ENCODE measurements at places on chromosomes 16 and 17.

DNA sequence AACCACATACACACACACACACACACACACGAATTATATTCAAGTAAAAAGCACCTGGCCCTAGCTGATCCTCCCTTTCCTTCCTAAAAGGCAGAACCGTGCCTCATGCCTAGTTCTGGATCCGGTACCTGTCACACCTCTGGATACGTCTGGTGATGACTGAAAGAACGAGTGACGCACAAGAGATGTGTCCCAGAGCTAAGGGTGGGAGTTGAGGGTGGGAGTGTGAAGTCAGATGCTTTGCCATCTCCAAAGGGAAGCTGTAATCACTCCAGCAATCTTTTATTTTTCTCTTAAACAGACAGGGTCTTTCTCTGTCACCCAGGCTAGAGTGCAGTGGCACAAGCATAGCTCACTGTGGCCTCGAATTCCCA, 26.5 kb upstream of the GSG1L start:
- no peak for DNase-seq

DNA sequence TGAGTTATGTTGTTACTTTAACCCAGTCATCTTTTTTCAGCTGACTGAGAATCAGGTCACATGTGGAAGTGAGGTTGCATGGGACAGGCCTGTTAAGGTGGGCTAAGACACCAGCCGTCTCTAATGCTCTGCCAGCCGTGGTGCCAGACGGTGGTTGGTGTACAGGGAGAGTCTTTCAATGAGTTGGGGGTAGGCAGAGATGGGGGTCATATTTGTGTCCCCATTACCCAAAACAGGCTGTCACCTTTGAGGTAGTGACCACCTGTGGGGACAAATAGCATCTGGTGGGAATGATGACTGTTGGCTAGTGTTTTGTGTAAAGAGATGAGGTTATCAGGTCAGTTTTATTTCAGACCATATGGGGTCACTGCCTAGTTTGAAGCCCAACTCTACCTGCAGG, 1.8 kb downstream of the RPL38 start:
- no peak for DNase-seq

- no peak for DNase-seq
Observed at GRCh38 chr16:85637808-85638647, 24.9 kb downstream of the GSE1 start.

- DNase-seq = no peak
Observed at GRCh38 chr17:59381716-59382570, 50.5 kb downstream of the YPEL2 start.

GRCh38 chr17:39115135-39115534, 36.3 kb downstream of the PLXDC1 start:
- no peak for DNase-seq

DNA sequence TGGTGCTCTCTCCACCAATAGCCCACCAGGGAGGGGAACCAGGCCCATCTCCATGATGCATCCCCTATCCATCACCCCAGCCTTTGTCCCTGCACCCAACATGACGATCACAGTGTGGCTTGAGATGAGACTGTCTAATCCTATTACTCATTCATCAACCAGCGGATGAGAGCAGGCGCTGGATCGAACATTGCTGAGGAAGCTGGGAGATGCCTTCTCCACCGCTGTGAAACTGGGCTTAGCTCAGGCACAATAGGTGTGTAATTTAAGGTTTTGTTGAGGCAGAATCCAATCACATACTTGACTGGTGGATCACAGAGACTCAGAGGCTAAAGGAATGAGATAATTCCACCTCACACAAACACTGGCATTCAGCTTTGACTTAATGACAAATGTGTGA, 64.6 kb upstream of the IRX3 start:
- DNase-seq = no peak

GRCh38 chr16:27776556-27777225, 226.7 kb downstream of the KATNIP start:
- DNase-seq = no peak

- no peak for DNase-seq
Observed at GRCh38 chr16:31367853-31368252, 12.9 kb downstream of the ITGAX start.

DNA sequence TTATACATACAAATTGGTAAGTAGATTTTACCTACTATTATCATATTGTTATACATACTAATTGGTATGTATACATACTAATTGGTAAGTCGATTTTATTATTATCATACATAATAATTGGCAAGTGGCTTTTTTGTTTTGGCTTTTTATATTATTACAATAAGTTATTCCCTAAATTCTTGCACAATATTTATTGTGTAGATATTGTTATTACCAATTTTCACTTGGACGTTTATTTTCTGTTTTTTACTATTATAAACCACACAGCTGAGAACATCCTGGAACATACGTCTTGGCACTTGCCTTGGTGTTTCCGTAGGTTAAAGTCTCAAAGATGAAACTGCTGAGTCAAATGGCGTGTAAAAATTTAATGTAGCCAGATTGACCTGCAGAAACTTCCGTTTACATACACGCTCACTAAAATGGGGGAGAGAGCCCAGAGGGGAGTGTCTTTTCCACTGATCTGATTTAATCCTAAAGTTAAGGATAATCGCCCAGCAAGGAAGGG, 18.9 kb downstream of the GNGT2 start:
- no peak for DNase-seq

DNA sequence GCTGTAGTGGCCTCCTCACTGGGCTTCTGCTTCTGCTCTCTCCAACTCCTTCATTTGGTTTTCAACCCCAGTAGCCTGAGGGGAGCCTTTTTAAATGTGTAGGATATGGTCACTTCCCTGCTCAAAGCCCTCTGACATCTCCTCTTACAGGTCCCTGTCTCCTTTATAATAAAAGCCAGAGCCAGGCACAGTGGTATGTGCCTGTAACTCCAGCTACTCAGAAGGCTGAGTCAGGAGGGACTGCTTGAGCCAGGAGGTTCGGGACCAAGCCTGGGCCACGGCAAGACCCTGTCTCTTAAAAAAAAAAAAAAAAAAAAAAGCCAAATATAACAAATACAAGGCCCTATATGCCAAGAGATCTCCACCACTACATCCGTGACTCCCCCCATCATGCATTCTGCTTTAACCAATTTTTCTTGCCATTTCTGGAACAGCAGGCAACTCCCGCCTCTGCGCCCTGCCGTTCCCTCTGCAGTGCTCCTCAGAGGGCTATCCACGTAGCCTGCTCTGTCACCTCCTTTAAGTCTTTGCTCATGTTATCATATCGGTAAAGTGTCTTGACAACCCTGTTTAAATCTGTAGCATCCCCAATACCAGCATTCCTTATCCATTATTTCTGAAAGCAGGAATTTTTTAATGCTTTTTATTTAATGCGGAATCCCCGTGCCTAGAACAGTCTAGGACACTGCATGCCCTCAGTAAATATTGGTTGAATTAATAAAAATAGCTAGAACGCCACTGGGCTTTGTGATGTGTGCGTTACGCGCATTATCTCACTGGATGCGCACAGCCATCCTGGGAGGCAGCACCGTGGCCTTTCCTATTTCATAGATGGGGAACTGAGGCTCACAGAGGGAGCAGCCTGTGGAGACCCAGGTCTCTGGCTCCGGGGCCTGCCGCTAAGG, 9.5 kb downstream of the ZNF771 start:
- peak; percentile 30 for DNase-seq

- no peak for DNase-seq
Observed at GRCh38 chr17:46977750-46978488, 1.1 kb downstream of the RPRML start.

GRCh38 chr16:11356573-11357331, 11.5 kb downstream of the RMI2 start:
- DNase-seq = peak; percentile 37

- no peak for DNase-seq
Observed at GRCh38 chr16:13543850-13544249, 376.1 kb upstream of the ERCC4 start.

- no peak for DNase-seq
Observed at GRCh38 chr17:81676906-81677305, 6.7 kb downstream of the ARL16 start.

DNA sequence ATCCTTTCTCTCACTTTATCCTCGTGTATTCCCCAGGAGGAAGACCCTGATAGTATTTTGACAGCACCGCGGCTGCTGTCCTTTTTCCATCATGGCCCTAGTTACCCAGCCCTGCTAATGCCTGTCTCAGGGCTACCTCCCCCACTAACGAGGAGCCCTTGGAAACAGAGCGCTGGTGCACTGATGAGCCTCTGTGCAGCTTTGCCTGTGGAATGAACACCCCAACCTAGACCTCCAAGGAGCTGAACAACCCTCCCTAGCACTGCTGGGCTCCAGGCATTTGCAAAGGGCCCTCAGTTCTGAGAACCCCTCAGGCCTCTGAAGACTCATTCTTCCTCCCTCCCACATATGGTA, 23.3 kb upstream of the CCL1 start:
- DNase-seq = no peak

GRCh38 chr16:88994695-88995094, 17.7 kb upstream of the CBFA2T3 start:
- DNase-seq = no peak

DNA sequence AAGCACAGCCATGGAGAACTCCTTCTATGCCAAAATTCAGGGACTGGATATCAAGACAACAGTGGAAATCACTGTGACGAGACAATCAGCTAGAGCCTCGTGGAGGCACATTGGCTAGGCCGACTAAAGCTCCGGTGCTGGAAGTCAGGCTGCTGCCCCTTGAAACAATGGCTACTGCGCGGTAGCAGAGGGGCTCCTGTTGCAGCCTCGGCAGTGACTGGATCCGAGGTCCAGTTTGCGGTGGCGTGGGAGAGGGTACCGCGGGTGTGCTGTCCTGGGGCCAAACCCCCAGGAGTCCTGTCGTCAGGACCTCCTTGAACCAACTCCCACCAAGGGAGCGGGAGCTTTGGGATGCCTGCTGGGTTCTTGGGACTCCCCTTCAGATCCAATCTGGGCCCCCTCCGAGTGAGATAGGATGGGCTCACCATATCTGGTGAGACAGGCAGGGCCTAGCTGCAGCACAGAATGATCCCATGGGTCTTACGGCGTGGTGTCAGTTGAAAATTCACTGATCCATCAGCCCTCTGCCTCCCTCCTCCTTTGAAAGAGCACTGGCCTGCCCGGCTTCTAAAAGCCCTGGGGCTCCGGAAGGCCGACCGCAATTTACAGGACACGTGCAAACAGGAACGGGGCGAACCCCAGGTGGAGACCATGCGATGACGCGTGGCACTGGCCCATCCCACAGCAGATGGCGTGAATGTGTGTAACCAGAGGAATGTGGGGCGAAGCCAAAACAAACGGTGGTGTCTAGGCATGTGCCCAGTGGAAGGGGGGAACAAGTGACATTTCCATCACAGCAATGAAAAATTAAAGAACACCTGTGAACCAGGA, 15.8 kb upstream of the KCNJ18 start:
- DNase-seq = no peak

GRCh38 chr16:79101491-79101890, 499.0 kb downstream of the MAF start:
- DNase-seq = no peak

DNA sequence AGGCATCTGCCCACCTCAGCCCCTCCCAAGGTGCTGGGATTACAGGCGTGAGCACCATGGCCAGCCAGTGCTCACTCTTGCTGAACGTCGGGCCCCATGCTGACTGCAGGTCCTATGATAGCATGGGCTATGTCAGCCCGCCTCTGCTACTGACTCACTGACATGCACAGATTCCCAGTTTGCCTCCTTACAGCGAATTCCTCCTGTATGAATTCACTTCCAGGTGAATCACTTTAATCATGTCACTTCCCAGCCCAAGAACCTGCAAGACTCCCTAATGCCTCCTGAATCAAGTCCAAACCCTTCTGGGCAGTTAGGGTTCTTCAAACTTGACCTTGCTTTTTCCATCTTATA, 16.1 kb upstream of the UBTF start:
- no peak for DNase-seq

- no peak for DNase-seq
Observed at GRCh38 chr16:19437280-19437679, 19.6 kb downstream of the TMC5 start.

GRCh38 chr17:45403906-45404490, 28.7 kb downstream of the ARHGAP27 start:
- no peak for DNase-seq

- DNase-seq = no peak
Observed at GRCh38 chr16:22347100-22347820, 27.2 kb downstream of the CDR2 start.

DNA sequence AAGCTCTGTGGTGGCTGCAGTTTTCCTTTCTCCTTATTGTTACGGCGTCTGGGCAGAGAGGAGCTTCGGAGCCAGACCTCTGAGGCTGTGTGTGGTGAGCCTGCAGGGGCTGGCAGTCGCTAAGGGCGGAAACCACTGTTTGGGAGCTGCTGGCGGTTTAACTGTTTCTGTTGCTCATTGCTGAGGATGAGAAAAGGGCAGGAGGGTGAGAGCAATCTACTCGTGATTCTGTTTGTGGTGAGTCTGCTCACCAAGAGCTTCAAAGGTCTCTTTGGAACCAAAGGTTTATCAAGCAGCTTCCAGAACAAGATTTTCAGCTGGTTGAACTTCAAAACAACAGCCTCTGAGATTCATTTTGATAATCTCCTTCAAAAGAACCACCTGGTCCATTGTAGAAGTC, 143.9 kb downstream of the ANKFN1 start:
- DNase-seq = no peak

DNA sequence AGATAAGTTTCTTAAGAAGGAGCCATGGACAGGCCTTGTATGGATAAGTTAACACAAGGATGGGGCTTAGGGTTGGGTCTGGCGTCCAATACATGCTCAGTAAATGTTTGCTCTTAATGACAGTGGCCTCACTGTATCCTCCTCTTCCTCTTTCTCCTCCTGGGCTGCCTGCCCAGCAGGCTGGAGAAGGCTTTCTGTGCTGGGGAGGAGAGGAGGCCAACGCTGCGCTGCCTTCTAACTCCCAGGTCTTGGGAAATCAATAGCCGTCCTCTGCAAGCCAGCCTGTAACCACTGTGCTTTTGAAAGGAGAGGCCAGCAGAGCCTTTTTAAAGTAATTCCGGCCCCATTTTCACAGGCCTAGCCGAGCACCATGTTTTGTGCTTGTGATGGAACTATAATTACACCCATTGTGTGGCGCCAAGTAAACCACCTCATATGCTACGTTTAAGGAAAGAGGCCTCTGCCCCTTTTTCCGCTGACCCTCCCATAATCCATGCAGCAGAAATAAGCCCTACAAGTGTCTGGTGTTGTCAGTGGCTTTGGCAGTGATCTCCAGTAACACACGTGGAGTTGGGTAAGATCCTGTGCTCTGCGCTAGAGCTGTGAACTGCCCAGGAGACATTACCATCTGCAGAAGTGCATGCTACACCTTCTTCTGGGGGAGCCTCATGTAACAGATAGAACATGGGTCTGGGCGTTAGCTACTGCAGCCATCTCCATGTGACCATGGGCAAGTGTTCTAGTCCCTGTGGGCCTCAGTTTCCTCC, 368.2 kb downstream of the SNX29 start:
- DNase-seq = no peak

- no peak for DNase-seq
Observed at GRCh38 chr17:17041018-17041521, 1.2 kb upstream of the MPRIP start.

- DNase-seq = no peak
Observed at GRCh38 chr16:67965668-67966548, 2.5 kb downstream of the SLC12A4 start.

DNA sequence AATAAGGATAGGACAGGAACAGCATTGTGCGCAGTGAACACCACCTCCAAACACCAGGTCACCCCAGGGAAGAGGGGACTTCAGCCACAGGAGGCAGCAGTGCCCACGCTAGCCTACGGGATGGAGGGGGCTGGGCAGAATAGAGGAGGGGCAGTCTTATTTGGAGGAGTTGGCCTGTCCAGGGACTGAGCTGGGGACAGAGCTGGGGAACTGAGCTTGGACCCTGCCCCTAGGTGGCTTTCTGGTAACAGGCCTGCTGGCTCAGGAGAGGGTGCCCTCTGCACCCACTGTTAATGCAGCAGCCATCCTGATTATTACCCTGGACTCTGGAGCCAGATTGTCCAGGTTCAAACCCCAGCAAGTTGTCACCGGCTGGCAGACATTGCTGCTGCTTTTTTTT, 9.3 kb downstream of the CCDC102A start:
- no peak for DNase-seq

Measured in HAP-1 (cell line).